ENCODE measurements at places on chromosomes 2 and 18. TPM values are rescaled to one million over a fixed set of nuclear protein-coding genes. Genes with fewer than 3 reads are reported as not detected.

- H3K4me1 ChIP-seq, result no peaks in the 10 kb centered on the region
- no peak overlapping the region for H3K27ac ChIP-seq
- DNase-seq, result no peak
- no peaks in the 10 kb centered on the region for H3K27me3 ChIP-seq
- H3K36me3 ChIP-seq, result peaks cover 2% of the 10 kb centered on the region
Observed at GRCh38 chr2:200664770-200665494, 79.1 kb downstream of the AOX1 start.

DNA sequence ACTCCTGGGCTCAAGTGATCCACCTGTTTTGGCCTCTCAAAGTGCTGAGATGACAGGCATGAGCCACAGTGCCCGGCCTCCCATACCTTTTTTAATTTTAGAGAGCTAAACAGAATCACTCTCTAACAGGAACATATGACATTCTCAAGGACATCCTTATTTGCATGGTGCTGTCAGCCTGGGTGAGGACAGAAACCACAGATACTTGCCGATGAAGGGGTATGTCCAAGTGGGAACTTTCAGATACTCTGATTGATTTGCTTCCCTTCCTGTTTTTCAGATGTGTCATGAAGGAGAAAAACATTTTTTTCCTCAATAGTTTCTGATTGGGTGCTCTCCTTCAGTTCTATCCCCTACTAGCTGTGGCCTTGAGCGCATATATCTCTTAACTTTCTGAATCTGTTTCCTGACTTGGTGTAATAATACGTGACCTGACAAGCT, 49.6 kb downstream of the MYO3B start:
- no peaks in the 10 kb centered on the region for H3K27me3 ChIP-seq
- no peak for DNase-seq
- peaks cover 9% of the 10 kb centered on the region for H3K4me1 ChIP-seq
- no peaks in the 10 kb centered on the region for H3K36me3 ChIP-seq
- no peak overlapping the region for H3K27ac ChIP-seq

DNA sequence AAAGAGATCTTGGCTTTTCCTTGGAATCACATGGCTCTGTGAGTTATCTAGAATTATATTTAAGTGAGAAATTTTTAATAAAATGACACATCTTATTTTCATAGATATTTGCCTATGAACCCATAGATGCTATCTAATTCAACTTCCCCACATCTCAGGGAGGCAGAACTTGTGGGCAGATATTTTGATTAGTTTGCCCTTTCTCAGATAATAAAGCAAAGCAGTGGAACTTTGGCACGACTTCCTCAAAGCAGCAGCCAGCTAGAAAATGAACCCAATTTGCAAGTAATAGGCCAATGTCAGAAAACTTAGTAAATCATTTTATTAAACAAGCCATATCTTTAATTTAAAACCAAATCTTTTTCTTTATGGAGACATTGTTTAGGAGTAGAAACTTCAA, 32.7 kb downstream of the RAB27B start:
- DNase-seq, result no peak
- no peaks in the 10 kb centered on the region for H3K27me3 ChIP-seq
- H3K4me3 ChIP-seq, result no peak overlapping the region
- H3K4me1 ChIP-seq, result peaks cover 14% of the 10 kb centered on the region

DNA sequence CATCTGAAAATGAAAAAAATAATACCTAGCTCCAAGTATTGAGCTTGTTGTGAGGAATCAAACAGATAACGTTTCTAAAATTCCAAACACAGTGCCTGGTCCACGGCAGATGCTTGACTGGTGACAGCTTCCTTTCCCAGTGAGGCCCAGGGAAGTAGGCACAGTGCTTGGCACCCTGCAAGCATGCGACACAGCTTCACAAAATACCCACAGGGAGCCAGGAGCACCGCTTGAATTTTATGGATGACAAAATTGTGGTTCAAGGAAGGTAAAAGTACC, 205.1 kb upstream of the TNP1 start:
- no peak for DNase-seq
- no peak overlapping the region for H3K27ac ChIP-seq
- H3K4me1 ChIP-seq, result no peaks in the 10 kb centered on the region
- no peaks in the 10 kb centered on the region for H3K36me3 ChIP-seq

DNA sequence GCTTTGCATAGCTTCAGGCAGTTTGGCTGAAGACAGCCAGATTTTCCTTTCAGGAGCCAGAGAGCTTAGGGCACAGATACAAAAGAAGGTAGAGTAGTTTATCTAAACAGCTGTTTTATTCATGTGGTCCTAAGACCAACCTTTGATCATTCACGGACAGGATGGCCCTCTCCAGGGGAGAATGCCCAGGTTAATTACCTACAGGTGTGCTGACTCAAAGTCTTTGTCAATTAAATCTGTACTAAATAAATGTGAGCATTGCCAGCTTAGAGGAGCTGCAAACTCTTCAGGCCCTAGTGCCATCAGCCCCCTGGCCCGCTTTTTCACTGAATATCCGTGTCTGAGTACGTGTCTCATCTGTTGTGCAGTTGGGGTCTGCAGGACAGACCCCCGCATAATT, 554.7 kb downstream of the NUP35 start:
- no peaks in the 10 kb centered on the region for H3K4me1 ChIP-seq
- H3K4me3 ChIP-seq, result no peak overlapping the region
- DNase-seq, result no peak

DNA sequence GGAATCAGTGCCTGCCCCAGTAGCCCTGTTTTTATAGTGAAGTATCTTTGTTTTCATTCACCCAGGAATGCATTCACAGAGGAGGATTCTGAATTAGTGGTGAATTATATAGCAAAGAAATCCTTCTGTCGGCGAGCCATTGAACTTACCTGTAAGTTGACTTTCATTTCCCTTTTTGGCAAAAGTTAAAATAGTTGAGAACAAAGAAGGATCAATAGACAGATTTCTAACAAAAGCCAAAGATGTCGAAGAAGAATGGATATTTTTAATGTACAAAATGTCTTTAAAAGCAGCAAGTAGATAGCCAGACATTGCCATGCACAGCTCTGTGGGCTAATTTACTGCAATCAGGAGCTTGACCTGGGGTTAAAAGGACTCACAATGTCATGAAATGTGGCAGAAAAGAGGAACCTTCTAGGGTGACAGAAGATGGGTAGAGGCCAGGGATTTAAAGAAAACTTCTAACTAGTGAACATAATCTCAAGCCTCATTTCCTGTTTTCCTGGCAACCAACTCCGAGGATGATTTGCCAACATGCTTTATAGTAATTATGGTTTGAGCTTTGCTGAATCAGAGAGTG, 53.8 kb upstream of the TMEM87B start:
- no peak for DNase-seq
- H3K27ac ChIP-seq, result no peak overlapping the region
- H3K27me3 ChIP-seq, result no peaks in the 10 kb centered on the region
- no peaks in the 10 kb centered on the region for H3K4me1 ChIP-seq
- no peaks in the 10 kb centered on the region for H3K36me3 ChIP-seq

DNA sequence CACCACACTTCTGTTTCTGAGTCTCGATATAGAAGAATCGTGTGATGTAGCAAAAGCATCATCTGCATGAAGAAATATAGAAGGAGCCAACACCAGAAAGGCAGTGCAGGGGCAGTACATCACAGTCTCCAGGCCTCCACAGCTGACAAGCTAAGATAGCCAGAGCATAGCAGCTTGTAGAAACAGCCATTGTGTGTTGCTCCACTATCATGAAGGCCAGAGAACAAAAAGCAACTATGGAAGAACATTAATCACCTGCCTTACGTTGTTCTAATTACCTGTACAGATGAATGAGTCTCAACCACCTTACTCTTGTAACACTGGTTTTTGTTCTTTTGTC, 129.0 kb downstream of the RND3 start:
- H3K4me1 ChIP-seq, result no peaks in the 10 kb centered on the region
- no peak overlapping the region for H3K4me3 ChIP-seq
- H3K27ac ChIP-seq, result no peak overlapping the region
- H3K27me3 ChIP-seq, result no peaks in the 10 kb centered on the region

DNA sequence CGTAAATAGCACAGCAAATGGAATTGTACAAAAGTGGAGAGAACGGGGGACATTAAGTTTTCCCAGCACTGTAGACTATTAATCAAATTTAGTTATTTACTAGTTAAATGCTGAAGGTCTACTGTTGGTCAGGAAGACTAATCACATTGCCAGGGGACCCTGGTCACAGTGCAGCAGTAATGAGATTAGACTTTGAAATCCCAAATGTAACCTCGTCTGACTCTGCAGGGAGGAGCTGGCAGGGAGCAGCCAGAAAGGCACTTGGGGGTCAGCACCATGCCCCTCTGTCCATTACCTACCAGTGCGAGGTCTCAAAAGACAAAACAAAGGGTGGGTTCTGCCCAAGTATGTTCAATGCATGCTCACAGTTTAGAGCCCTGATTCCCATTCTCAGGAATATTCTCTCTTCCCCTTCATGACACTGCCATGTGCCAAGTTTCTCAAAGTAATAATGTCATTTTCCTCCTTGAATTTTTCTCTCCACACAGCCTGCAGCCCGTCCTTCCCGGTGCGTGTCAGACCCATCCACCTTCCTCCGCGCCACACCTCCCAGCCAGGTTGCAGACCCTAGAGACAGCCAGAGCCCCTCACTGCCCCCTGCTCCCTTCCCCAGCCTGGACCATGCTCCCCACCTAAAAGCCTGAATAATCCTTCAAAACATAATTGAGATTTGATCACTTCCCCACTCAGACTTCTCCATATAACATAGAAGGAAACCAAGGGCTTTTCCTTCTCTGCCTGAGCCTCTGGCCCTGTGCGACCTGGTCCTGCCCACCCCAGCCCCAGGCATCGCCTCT, 52.5 kb downstream of the TMEM18 start:
- no peaks in the 10 kb centered on the region for H3K4me1 ChIP-seq
- no peak for DNase-seq
- no peak overlapping the region for H3K27ac ChIP-seq
- H3K4me3 ChIP-seq, result no peak overlapping the region
- H3K36me3 ChIP-seq, result no peaks in the 10 kb centered on the region

DNA sequence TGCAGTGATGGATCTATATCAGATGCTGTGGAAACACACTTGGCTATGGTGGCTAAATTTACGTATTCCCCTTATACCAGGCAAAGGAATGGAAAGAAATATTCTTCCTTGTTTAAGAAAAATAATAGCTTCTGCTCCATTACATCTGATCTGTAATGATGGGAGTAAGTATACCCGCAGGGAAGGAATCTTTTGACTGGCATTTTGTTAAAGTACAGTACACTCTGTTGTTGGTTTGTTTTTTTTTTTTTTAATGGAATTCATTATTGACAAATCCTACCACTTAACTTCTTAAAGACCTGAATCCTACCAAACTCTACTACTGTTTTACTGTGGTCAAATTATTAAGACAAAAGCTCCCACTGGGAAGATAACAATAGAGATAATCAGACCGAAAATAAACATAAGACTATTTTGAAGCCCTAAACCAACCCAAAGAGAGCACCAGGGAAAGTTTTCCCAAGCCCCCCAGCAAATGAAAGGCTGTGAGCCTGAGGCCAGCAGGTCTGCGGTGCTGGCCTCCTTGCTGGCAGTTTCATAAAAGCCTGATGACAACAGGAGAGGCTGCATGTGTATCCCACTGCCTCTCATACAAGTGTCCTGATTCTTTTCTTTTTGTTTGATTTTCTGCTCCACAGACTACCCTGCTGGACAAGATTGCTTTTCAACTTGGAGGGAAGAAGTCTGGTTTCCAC, 101.0 kb downstream of the SLC25A12 start:
- H3K36me3 ChIP-seq, result peaks cover 6% of the 10 kb centered on the region
- DNase-seq, result no peak
- H3K4me1 ChIP-seq, result no peaks in the 10 kb centered on the region
- H3K27ac ChIP-seq, result no peak overlapping the region
- H3K27me3 ChIP-seq, result no peaks in the 10 kb centered on the region

DNA sequence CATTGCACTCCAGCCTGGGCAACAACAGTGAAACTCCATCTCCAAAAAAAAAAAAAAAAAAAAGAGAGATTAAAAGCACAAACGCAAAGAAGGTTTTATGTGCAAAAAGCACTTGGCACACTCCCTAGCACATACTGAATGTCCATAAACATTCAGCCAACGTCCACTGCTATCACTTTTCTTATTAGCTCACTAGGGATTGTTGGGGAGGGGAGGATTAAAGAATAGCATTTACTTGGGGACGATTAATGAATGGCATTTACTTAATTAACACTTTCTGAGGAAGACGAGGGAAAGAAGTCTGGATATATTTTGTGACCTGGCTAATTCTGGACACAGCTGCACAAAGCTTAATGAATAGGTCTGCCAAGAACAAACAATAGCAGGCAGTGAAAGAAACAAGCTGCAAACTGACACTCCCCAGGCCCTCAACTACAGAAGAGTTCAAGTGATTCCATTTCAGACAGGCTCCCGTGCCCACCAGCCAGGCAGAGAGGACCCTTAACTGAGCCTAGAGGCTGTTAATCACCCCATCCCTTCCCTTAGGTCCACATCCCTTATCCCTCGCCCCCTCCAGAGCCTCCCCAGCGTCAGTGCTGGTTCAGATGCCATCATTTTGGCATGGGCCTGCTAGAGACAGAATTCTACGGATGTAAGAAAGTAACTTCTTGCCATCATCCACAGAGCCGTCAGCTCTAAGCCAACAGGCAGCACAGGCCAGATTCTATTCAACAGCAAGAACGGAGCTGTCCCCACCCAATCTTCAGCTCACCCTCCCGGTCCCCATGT, 7.4 kb downstream of the CYB5A start:
- H3K27me3 ChIP-seq, result no peaks in the 10 kb centered on the region
- peak overlapping the region; percentile 67 for H3K27ac ChIP-seq
- peak; percentile 93 for DNase-seq
- no peaks in the 10 kb centered on the region for H3K36me3 ChIP-seq

GRCh38 chr2:39780825-39781600, 2.0 kb upstream of the THUMPD2 start:
- H3K27me3 ChIP-seq, result no peaks in the 10 kb centered on the region
- no peak overlapping the region for H3K27ac ChIP-seq
- peaks cover 5% of the 10 kb centered on the region for H3K36me3 ChIP-seq
- H3K4me3 ChIP-seq, result no peak overlapping the region
- DNase-seq, result no peak

DNA sequence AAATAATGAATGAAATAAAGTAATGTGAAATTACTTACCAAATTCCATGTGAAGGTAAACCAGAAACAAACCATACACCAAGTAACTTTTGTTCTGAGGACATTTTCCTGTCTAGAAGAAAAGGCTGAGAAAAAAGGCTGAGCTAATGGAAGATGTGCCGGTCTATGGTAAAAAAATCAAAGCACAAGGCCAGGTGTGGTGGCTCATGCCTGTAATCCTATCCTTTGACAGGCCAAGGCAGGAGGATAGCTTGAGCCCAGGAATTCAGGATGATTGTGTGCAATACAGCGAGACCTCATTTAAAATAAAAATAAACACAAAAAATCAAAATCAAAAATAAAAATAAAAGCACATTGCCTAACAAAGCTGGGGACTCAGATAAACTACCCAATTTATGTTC, 6.7 kb downstream of the ORC4 start:
- no peak overlapping the region for H3K4me3 ChIP-seq
- DNase-seq, result no peak
- no peaks in the 10 kb centered on the region for H3K4me1 ChIP-seq
- H3K27me3 ChIP-seq, result no peaks in the 10 kb centered on the region
- no peak overlapping the region for H3K27ac ChIP-seq

- H3K4me1 ChIP-seq, result no peaks in the 10 kb centered on the region
- no peaks in the 10 kb centered on the region for H3K36me3 ChIP-seq
- H3K27me3 ChIP-seq, result no peaks in the 10 kb centered on the region
- H3K27ac ChIP-seq, result peak overlapping the region; percentile 74
- H3K4me3 ChIP-seq, result no peak overlapping the region
- no peak for DNase-seq
Observed at GRCh38 chr18:57004366-57005121, 142.3 kb upstream of the BOD1L2 start.

- no peak overlapping the region for H3K4me3 ChIP-seq
- peak; percentile 87 for DNase-seq
- H3K4me1 ChIP-seq, result peaks cover 45% of the 10 kb centered on the region
- no peaks in the 10 kb centered on the region for H3K27me3 ChIP-seq
- H3K36me3 ChIP-seq, result peaks cover 11% of the 10 kb centered on the region
Observed at GRCh38 chr2:219538504-219538951, 5.1 kb downstream of the CHPF start.

The RPRM gene
- 1.9 TPM for total RNA-seq

The SPDYA gene
- total RNA-seq, result 1.1 TPM

The RAPGEF4 gene
- 33.5 TPM for total RNA-seq

Measured in lung (tissue), 17 donors.